ENCODE measurements at places on chromosomes 2 and 18. TPM values are rescaled to one million over a fixed set of nuclear protein-coding genes. Genes with fewer than 3 reads are reported as not detected.

The PXDN gene
- 40.7 TPM for total RNA-seq

The LIMS1 gene
- 45.5 TPM for total RNA-seq

The HNRNPA3 gene
- 66.9 TPM for total RNA-seq

The ITPRIPL1 gene
- total RNA-seq: 0.67 TPM

The GCG gene
- total RNA-seq: not detected

The GPR17 gene
- not detected for total RNA-seq

The CXCR4 gene
- total RNA-seq: 2.2 TPM

The FHOD3 gene
- total RNA-seq: 157 TPM

The COL6A3 gene
- 113 TPM for total RNA-seq

The SP140 gene
- total RNA-seq: 0.44 TPM

The UGT1A4 gene
- not detected for total RNA-seq

The FNDC4 gene
- total RNA-seq: 22.5 TPM

The GPR39 gene
- not detected for total RNA-seq

The SLC5A7 gene
- 0.42 TPM for total RNA-seq

The AQP12A gene
- total RNA-seq: not detected

The TEX51 gene
- total RNA-seq: not detected

The UGT1A1 gene
- total RNA-seq: not detected

The IL36G gene
- total RNA-seq: not detected

All from right cardiac atrium (tissue), 5 donors.